ENCODE measurements at places on chromosomes 3 and 15.
A peak's percentile ranks its signal among the peaks of the same experiment; 100 is the strongest.

DNA sequence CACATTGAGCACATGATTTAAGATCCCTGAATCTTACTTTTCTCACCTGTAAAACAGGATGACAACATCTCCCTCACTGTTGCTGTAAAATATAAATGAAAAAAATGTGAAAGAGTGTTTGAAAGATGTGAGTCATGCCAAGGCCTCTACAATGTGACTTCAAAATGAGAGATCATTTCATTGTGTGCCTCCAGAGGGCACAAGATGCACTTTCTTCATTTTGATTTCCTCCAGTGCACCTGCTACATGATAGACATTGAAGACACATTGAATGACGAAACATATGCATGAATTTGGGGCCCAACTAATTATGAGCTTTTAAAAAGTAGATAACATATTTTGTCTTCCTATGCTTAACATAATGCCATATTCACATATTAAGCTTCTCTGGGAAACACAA lies 170.3 kb downstream of the MOBP start:
- peak; percentile 64 for DNase-seq

DNA sequence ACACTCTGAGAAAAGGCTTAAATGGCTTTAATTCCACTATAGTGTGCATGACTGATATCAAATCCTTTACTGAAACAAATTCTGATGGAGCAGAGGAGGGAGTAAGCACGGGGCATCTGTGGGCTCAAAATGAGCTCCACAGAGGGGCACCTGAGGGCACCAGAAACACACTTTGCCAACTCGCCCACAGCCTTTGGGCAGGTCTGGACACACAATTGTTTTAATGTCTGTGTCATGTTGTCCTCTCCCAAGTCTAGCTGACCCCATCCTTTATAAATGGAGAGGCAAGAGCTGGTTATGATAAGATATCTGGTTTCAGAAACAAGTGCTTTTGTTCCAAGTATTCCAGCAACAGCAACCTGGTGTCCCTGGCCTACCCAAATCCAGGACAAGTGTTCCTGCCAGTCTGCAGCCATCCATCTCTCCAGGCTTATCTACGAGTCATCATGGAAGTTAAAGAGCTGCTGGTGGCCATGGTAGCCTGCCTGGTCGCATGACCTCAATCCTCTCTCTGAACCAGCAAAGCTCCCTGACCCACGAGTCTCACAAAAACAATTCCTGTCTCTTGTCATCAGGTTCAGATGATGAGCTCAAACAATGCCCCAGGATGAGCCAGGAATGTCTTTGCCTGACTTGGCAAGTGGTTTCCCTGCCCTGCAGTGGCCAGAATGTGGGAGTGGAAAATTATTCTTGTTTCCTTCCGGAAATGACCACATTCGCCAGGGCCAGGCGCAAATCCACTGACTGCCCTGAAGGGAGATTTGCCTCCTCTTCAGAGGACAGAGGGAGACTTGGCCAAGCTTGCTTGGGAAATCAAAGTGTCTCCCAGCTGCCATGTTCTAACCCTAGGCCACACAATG lies 64.4 kb upstream of the TPM1 start:
- DNase-seq = peak; percentile 20

- DNase-seq = no peak
Observed at GRCh38 chr3:169945313-169945712, 21.3 kb upstream of the SEC62 start.

GRCh38 chr15:22808240-22808639 lies 21.8 kb downstream of the NIPA1 start:
- DNase-seq = no peak

All from HCEC 1CT (cell line).